Adipocyte (in vitro differentiated cells): ENCODE measurements at places on chromosomes 13 and 19.

DNA sequence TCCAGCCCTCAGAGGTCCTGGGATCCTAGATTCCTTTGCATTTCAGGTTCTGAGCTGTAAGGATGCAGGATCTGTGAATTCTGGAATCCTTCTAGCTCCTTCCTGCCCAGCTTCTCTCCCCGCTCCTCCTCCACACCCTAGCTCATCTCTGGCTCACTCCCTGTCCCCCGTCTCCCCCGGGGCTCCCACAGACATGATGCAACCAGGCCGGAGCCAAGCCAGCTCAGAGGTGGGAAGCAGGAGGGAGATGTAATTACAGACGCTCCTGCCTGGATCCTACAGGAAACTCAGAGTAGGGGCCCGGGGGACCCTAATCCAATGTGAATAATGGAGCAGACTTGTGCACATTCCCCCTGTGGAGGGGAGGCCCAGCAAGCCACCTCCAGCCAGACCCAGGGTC is 4.5 kb downstream of the GNG8 start:
- peak; percentile 63 for DNase-seq

DNA sequence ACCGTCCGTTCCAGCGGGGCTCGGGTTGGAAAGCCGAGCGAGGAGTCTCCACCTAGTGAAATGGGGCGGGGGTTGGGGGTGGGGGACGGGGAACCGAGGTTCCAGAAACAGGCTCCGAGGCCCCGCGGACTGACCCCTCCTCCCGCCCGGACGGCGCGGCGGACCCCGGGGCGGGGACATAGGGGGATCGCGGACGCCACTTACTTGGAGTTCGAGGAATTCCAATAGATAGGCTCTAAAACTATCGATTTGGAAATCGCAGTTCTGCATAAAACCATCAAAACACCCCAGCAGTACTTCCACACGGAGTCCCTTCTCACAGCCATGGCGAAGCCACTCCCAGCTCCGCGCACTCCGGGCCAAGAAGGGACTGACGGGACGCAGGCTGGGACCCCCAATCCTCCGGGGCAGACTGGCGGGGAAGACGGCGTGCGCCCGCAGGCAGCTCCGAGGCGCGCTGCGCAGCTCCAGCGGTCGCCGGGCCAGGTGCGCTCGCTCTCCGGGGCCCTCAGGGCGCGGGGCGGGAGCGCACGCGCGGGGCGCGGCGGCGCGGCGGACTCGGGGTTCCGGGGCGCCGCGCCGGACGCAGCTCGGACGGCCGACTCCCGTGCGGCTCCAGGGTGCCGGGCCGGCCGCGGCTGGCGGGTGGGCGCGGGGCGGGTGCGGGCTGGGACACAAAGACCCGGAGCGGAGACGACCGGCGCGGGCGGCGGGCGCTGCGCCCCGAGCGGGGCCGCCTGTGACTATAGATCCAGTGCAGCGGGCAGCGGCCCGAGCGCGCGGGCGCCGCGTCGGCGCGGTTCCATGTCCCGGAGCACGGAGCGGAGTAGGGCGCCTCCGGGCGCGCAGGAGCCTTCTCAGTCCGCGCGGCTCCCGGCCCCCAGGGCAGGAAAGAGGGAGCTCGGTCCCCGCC is 567 bp downstream of the EFNB2 start:
- DNase-seq: peak; percentile 58

DNA sequence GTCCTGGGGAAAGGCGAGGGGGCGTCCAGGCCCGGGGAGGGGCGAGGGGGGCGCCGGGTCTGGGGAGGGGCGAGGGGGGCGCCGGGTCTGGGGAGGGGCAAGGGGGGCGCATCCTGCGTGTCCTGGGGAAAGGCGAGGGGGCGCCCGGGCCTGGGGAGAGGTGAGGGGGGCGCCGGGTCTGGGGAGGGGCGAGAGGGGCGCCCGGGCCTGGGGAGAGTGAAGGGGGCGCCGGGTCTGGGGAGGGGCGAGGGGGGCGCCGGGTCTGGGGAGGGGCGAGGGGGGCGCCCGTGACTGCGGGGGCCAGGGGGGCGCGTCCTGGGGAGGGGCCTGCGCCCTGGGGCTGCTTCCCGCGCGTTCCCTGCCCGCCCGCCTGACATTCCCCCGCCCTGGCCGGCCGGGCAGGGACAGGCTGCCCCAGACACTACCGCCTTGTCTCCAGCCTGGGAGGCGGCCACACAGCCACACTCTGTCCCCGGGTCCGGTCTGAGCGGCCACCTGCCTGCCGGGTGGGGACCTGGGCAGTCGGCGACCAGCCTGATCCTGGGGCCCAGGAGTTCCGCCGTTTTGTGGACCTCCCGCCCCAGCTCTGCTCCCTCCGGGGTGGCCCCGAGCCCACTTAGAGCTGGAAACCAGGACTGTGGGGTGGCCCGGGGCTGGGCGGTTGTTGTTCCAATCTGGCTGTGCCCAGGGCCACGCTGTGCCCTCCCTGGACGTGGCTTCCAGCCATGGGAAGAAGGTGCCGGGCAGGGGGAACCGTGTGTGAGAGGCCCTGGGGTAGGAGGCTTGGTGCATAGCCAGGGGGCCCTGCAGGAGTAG is 11.8 kb downstream of the PALM start:
- DNase-seq: no peak

- peak; percentile 47 for DNase-seq
Measured at GRCh38 chr13:65460136-65460535, 1770.0 kb downstream of the PCDH9 start.

DNA sequence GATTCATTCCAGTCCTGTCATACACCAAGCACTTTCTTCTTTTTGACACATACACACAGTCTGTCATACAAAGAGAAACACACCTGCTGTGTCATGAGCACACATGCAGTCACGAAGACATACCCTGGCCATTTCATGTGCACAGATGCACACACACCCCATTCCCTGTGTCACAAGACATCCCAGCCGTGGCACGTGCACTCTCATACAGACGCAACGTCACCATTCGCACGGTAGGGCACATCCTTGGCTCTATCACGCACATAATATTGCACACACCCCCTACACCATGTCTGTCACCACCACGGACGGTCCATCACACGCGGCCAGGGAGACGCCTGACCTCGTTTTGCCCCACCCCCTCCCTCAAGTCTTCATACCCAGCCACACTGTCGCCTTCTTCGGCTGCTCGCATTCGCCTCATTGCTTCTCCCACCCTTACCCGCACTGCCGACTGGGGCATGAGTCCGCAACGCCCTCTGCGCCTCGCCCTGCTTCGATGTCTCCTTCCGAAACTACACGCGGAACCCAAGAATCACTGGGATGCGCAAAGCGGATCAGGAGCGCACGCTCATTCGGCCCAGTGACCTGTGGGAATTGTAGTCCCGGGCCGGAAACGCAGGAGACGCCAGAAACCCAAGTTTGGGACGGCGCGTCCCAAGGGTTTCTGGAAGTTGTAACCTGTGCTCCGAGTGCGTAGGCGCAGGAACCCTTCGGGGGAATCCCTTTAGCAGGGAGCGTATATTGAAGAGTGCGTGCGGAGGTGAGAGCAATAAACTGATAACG is 6.8 kb upstream of the ZNF283 start:
- peak; percentile 55 for DNase-seq

GRCh38 chr13:110231348-110232047 is 75.5 kb downstream of the COL4A1 start:
- DNase-seq: no peak

GRCh38 chr19:16327501-16327900 is 2.9 kb downstream of the KLF2 start:
- DNase-seq: no peak

DNA sequence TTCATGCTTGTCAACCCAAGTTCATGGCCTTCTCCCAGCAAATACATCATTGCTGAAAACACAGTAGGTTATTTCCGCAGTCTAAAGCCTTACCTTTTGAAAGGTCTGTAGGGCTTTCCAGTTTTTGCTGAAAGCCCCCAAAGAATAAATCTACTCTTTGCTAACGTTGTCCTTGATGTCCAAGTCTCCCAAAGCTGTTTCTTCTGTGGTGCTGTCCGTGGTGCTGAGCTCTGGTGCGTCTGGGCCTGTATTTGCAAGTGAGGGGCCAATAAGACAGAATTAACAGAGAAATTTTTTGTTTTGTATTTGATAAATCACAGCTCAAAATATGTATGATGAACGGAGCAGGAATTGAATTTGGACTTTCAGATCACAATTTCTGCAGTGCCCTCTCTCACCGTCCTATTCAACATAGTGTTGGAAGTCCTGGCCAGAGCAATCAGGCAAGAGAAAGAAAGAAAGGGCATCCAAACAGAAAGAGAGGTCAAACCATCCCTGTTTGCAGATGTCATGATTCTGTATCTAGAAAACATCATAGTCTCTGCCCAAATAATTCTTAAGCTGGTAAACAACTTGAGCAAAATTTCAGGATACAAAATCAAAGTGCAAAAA is 9.8 kb upstream of the LGALS16 start:
- peak; percentile 32 for DNase-seq

- no peak for DNase-seq
Measured at GRCh38 chr13:34914416-34914815, 27.7 kb upstream of the NBEA start.

GRCh38 chr13:78102121-78102677 is 183.6 kb upstream of the EDNRB start:
- DNase-seq: peak; percentile 83

GRCh38 chr19:3508771-3509535 is 2.8 kb downstream of the FZR1 start:
- DNase-seq: no peak

DNA sequence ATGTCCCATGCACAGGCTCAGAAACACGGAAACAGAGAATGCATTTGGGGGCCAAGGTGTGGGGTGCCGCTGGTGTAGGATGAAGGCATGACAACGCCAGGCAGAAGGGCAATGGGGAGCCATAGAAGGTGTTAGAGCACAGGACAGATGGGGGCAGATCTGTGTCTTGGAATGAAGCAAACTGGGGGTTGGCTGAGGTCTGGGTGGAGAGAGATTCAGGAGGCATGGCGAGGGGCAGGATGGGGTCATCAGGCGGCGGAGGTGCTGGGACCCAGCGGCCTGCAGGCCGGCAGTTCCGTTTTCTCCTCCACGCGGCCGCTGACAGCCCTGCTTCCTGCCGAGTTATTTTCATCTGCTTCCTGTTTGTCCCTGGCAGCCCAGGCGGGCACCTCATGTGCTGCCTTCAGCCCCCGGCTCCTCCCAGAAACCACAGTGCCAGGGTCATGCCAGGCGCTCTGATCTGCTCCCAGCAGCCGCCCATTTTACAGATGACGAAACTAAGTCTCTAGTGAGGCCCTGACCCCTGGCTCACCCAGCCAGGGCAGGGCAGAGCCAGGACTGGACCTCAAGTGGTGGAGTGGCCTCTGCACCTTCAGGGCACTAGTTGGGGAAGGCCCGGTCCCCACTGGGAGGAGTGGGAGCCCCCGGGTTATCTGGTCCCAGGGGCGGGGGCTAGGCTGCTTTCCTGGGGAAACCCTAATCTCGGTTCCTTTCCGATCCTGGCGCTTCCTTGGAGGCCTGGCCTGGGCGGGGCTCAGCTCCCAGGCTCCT is 2.2 kb downstream of the ARHGAP45 start:
- no peak for DNase-seq

DNA sequence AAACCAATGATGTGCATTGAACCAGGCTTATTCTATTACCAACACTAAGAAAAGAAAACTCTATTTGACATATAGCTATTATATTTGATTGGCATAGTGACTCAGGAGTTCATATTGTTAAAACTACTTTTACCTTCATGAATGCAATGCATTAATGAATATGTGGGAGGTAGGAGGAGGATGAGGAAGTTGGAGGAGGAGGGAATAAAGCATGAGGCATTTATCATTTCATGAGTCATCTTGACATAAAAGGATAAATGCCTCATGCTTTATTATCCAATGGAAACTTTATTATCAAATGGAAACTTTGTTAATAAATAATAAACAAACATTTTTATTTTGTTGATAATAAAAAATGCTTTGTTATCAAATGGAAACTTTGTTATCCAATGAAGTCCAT is 116.5 kb downstream of the SPRY2 start:
- DNase-seq: no peak

GRCh38 chr19:39144290-39145071 is 18.9 kb downstream of the PAK4 start:
- no peak for DNase-seq

GRCh38 chr19:4707956-4708650 is 15.5 kb downstream of the DPP9 start:
- DNase-seq: peak; percentile 40

GRCh38 chr13:52845766-52846566 is 2.5 kb downstream of the PCDH8 start:
- no peak for DNase-seq

DNA sequence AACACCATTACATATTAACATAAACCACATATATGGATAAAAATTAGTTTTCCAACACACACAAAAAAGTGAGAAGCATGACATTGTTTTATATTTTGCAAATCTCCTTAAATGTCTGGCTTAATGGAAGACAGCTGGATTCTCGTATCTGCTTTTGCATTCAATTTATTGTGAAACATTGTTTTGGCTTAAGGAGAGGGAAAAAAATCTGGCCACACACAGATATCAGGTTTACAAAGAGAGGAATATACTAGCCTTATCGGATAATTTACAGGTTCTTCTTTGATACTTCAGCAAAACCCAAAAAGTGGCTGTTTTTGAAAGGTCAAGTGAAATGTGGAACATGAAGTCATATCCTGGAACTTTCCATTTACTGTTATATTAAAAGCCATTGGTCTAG is 523.5 kb upstream of the ARGLU1 start:
- DNase-seq: peak; percentile 82

- no peak for DNase-seq
Measured at GRCh38 chr13:21549633-21550032, 54.3 kb downstream of the MICU2 start.

- DNase-seq: no peak
Measured at GRCh38 chr13:108033800-108034707, 181.3 kb downstream of the LIG4 start.

DNA sequence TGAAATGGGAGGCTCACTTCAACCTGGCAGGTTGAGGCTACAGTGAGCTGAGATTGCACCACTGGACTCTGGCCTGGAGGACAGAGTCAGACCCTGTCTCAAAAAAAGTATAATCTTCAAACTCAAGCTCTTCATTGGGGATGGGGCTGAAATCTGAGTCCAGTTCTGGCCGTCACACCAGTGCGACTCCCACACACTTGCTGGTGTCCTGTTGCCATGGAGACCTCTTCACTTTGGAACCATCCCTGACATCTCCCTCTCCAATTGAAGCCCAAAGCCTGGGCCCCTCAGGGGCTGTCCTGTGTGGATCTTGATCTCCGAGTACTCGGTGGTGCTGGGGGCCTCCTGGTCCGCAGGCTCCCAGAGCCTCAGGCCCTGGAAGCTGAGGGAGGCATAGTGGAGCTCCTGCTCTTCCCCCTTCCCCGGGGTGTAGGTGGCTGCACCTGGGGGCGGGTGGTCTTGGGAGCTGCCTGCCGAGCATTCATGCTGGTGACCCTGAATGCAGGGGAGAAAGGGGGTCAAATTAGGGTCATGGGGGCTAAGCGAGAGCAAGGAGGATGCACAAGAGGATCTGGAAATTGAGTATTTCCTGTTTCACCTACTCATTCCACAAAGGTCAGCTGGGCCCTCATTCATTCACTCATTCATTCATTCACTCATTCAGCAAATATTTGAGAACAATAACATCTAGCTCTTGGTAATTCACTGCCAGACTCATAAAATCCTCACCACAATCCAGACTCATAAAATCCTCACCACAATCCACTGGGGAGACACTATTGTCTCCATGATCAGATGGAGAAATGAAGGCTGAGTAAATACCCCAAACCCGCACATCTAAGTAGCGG is 11.0 kb downstream of the SIGLEC11 start:
- no peak for DNase-seq

GRCh38 chr13:95226050-95226449 is 75.2 kb downstream of the ABCC4 start:
- DNase-seq: no peak

GRCh38 chr13:93625536-93625935 is 398.9 kb downstream of the GPC6 start:
- DNase-seq: peak; percentile 38
